ENCODE measurements at places on chromosomes 3 and 15. TPM values are rescaled to one million over a fixed set of nuclear protein-coding genes. Genes with fewer than 3 reads are reported as not detected.

Gene HTR3E
- not detected for total RNA-seq

Gene GALNT15
- total RNA-seq: 54.4 TPM

Gene TMEM207
- total RNA-seq: not detected

Gene BHLHE40
- total RNA-seq: 288 TPM

- no peak for DNase-seq
These were observed 78.7 kb upstream of the SNRK start for GRCh38 chr3:43207628-43208085.

DNA sequence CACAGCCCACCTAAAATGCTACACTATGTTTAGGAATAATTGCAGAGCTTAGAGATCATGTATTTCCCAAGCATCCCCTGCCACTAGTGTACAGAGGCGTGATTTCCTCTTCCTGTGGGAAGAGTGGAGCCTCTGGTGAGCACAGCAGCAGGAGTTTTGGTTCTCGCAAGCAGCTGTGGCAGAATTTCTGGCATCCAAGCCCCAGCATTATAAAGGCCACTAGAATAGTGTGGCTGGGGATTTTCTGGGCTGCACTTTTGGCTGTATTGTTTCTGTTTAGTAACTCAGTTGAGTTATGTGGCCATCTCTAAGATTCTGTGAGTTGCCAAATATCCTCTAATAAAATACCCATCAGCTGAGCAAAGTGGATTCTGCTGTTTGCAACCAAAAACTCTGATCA lies 64.7 kb downstream of the GPR176 start:
- DNase-seq: no peak

All from sciatic nerve (tissue), 2 donors.